ENCODE measurements at places on chromosomes 2 and 18. TPM values are rescaled to one million over a fixed set of nuclear protein-coding genes. Genes with fewer than 3 reads are reported as not detected.

Gene VWA3B
- total RNA-seq: not detected

GRCh38 chr2:126449677-126450076 is 206.3 kb upstream of the GYPC start:
- DNase-seq: no peak

Gene KCNE4
- total RNA-seq: 9.6 TPM

Gene SCN3A
- 6.0 TPM for total RNA-seq

Gene STARD6
- total RNA-seq: not detected

DNA sequence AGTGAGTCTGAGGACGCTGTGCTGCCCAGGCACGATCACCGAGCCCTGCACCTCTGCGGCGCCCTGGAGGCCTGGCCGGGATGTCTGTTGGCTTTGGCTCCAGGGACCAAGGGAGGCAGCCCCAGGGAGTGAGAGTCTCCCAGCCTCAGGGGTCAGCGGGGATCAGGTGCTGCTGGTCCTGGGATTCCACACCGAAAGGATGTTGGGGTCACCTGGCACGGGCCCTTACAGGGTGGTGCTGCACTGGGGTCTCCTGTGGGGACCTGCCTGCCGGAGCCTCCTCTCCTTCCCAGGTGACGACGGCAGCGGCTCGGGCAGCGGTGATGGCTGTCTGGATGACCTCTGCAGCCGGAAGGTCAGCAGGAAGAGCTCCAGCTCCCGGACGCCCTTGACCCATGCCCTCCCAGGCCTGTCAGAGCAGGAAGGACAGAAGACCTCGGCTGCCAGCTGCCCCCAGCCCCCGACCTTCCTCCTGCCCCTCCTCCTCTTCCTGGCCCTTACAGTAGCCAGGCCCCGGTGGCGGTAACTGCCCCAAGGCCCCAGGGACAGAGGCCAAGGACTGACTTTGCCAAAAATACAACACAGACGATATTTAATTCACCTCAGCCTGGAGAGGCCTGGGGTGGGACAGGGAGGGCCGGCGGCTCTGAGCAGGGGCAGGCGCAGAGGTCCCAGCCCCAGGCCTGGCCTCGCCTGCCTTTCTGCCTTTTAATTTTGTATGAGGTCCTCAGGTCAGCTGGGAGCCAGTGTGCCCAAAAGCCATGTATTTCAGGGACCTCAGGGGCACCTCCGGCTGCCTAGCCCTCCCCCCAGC is 30.5 kb downstream of the GPC1 start:
- peak; percentile 1 for DNase-seq

Gene CMPK2
- 31.1 TPM for total RNA-seq

Gene SDC1
- total RNA-seq: 3.1 TPM

- no peak for DNase-seq
Measured at GRCh38 chr2:70988726-70989648, 5.7 kb downstream of the TEX261 start.

DNA sequence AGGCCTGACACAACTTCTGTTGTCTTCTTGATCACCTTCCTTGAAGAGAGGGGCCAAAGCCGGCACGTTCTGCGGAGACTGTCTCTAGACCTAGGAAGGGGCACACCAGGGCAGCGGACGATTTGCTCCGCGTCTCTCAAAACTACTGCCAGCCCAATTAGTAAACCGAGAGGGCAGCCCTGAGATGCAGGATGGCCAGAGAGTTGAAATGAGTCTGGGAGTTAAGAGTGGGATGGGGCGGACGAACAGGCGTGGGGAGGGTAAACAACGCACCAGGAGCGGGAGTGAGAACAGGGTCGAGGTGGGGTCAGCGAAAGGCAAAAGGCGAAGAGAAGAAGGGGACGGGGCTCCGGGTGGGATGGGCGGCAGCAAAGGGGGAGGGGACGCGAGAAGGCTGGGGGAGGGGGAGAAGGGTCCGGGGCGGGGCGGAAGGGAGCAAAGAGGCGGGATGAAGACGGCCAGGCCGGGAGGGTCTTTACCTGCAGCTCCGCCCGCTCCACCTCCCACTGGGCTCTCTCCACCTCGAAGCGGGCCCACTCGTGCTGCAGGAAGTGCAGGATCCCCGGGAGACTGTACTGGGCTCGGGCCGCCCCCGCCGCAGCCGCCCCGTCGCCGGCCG is 476 bp downstream of the STRN start:
- DNase-seq: peak; percentile 16

GRCh38 chr18:63001861-63002260 is 286.5 kb downstream of the PHLPP1 start:
- no peak for DNase-seq

DNA sequence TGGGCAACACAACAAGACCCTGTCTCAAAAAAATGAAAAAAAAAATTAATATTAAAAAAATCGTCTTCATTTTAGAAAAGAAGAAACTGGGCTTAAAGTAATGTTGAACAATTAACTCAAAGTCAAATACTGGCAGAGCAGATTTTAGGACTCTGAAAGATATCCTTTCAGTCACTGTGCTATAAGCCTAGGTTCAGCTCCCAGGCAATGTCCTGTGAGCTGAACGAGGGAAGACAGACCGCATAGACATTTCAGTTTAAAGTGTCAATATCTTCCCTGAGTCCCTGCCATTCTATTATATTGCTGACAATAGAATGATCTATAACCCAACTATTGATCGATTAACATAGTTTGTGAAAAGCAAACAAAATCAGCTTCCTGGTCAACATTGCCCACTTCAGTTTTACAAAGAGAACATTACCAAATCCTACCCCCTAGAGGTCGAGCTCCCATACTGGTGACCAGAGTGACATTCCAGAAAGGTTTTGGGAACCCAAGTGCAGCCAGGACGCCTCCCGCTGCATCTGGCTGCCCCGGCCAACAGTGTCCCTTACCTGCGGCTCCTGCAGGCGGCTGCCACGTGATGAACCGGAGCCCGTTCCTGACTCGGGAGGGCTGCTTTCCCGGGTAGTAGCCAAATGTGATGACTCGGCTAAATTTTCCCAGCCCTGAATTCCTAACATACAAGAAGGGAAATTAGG is 639 bp downstream of the MRO start:
- no peak for DNase-seq

DNA sequence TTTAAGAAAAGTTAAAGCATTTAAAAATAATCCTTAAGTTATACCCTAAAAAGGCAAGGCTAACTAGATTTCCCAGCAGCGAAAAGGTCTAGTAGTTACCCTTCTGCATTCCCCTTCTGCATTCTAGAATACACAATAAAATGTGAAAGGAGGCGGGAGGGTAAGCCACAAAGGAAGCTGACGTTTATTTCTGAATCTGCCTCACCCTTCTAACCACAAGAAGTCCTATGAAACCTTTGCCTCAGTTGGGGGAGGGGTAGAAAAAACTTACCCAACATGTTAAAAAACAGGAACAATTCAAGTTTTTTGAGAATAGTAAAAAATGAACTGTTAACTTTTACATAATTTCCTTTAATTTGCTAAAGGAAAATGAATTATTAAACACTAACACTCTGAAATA is 11.3 kb downstream of the STK17B start:
- DNase-seq: no peak

Gene HOXD12
- not detected for total RNA-seq

GRCh38 chr2:153606623-153607022 is 128.1 kb upstream of the RPRM start:
- DNase-seq: no peak

GRCh38 chr18:12314591-12315305 is 6.7 kb downstream of the TUBB6 start:
- DNase-seq: no peak

DNA sequence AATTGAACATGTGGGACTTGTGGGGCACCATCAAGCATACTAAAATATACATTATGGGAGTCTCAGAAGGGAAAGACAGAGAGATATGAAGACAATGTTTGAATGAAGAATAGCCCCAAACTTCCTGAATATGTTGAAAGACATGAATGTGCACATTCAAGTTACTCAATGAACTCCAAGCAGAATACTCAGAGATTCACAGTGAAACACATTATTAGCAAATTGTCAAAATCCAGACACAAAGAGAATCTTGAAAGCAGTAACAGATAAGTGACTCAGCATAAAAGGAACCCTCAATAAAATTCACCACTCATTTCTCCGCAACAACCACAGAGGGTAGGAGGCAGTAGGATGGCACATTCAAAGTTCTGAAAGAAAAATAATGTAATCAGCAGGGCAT is 8.8 kb downstream of the C2orf92 start:
- no peak for DNase-seq

GRCh38 chr18:33540392-33540791 is 37.6 kb upstream of the ASXL3 start:
- DNase-seq: no peak

Gene GCKR
- 1.8 TPM for total RNA-seq

DNA sequence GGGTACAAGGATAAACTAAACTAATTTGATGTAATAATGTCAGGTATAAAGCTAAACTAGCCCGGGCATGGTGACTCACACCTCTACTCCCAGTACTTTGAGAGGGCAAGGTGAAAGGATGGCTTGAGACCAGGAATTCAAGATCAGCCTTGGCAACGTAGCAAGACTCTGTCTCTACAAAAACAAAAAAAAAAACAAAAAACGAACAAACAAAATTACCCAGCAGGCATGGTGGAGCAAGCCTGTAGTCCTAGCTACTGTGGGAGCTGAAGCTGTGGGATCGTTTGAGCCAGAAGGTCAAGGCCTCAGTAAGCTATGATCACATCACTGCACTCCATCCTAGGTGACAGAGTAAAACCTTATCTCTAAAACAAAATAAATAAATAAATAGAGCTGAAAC is 131.8 kb upstream of the KYNU start:
- DNase-seq: no peak

- DNase-seq: no peak
Measured at GRCh38 chr2:170332676-170333402, 154.9 kb downstream of the MYO3B start.

- DNase-seq: no peak
Measured at GRCh38 chr2:140186313-140186712, 1406.1 kb upstream of the NXPH2 start.

Measured in thoracic aorta (tissue), 2 donors.